ENCODE measurements at places on chromosomes 1 and 21. TPM values are rescaled to one million over a fixed set of nuclear protein-coding genes. Genes with fewer than 3 reads are reported as not detected.

Gene ACTN2
- not detected for total RNA-seq

Gene ADGRL4
- total RNA-seq = not detected

Gene NHLH2
- total RNA-seq = not detected

Gene TDRKH
- total RNA-seq = 5.9 TPM

Gene LIN9
- 8.0 TPM for total RNA-seq
